ENCODE measurements at places on chromosomes 2 and 18.

DNA sequence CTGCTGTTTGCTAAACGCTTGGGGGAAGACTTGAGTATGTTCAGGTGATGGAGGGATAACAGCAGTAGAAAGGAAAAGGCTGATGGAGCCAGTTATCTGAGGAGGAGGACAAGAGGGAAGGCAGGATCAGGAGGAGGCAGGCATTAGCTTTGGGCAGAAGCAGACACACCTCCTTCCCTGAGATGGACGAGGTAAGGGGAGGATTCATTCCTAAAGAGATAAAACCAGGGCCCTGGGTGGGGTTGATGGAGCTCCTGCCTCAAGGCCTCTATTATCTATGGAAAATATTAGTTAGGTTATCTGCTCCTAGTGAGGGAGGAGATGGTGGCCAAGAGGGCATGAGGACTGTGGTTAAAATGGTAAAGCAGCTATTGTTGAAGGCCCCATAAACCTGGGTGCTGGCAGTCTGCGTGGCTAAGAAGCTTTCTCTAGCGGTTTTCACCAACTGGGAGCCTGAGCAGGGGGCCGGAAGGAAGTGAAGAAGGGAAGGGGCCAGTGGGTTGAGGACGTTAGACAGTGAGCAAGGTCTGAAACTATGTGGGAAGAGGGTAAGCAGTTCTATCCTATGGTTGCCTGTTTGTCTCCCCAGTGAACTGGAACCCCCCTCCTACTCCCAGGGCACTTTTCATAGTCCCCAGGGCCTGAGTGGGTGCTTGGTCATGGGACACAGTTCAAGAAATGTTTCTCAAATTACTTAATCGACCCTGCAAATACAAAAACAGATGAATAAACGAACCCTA is 56.6 kb upstream of the HK2 start:
- DNase-seq = no peak

DNA sequence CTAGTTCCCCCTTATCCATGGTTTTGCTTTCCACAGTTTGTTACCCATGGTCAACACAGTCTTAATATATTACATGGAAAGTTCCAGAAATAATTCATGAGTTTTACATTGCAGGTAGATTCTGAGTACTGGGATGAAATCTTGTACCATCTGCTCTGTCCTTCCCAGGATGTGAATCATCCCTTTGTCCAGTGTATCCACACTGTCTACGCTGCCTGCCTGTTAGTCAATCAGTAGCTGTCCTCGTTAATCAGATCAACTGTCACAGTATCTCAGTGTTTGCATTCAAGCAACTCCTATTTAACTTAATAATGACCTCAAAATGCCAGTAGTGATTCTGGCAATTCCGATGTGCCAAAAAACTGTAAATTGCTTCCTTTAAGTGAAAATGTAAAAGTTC is 76.3 kb downstream of the DYNC1I2 start:
- DNase-seq = peak; percentile 24

DNA sequence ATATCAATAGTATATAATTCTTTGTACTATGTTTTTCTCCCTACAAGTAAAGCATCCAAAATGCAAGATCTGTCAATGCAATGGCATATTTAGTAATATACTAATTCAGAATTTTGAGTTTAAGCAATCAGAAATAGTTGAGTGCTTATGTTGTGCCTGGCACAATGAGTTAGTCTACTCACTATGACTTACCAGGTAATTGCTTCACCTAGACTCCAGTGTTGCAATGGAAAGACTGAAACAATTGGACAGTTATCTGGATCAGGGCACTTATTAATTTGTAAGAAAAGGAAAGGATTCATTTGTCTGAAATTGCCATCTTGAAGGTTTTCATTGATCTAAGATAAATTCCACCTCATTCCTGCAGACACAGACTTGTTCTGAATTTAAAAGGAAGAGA is 97.6 kb upstream of the TCF4 start:
- DNase-seq = no peak

- DNase-seq = no peak
Observed at GRCh38 chr2:69505710-69506109, 68.5 kb upstream of the NFU1 start.

GRCh38 chr2:24712296-24712695 is 80.9 kb downstream of the PTRHD1 start:
- peak; percentile 25 for DNase-seq

GRCh38 chr2:240252191-240252871 is 111.9 kb upstream of the OTOS start:
- DNase-seq = no peak

DNA sequence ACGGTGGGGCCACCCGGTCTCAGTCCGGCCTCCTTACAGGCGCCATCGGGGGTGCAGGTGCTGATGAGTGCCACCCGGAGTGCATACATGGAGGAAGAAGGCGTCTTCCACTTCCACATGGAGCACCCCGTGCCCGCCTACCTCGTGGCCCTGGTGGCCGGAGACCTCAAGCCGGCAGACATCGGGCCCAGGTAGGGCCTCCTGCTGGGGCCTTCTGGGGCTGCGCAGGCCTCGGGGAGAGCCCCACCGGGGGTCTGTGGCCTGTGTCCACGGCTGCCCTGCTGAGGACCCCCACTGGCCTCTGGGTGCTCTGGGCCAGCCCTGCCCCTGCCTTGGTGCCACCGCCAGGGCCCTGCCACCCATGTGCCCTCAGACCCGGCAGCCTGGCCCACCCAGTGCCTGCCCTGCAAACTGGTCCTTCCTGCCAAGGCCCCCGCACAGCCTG is 4.8 kb downstream of the RNPEPL1 start:
- DNase-seq = no peak

DNA sequence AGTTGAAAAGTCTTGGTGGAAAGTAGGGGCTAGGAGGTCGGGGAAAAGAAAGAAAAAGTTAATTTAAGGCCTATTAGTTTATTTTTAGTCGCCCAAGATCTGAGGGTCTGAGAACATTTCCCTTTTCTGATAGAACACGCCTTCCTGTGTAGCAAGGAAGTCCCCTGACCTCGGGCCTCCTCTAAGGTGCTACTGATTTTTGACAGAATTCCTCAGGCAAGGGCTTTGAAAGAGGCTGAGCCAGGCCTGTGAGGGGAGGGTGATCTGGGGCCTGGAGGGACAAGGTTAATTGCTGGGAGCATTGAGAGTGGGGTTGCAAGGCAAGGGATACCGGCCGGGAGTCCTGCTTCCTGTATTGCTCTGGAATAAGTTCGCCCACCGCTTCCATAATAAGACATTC is 131.4 kb upstream of the MYCN start:
- no peak for DNase-seq

- DNase-seq = no peak
Observed at GRCh38 chr18:57051657-57052044, 95.2 kb upstream of the BOD1L2 start.

DNA sequence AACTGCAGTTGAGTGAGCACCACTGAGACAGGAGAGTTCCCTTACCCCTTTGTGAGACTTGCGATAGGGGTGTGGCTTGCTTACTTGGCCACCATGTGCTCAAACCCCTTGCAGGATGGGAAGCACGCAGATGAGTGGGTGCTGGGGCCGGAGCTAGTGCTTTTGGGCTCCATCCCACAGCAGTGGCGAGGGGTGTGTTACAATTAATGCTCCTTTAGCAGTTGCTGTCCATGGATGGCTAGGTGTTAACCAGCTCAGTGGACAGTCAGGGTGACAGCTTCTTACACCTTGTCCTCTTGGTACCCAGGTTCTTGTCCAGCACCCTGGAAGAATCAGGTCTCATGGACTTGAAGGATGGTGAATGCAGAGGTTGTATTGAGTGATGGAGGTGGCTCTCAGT is 103.9 kb downstream of the SH3RF3 start:
- no peak for DNase-seq

GRCh38 chr2:146477383-146477782 is 1367.4 kb upstream of the ACVR2A start:
- DNase-seq = no peak
